GM12864 (cell line): ENCODE measurements at places on chromosomes 7 and 10.

- DNase-seq, result no peak
These were observed 896 bp upstream of the MYL7 start for GRCh38 chr7:44142028-44142427.

GRCh38 chr10:132524443-132525285, 12.9 kb upstream of the INPP5A start:
- no peak for DNase-seq

GRCh38 chr10:129653428-129653827, 186.4 kb downstream of the MGMT start:
- DNase-seq, result no peak

GRCh38 chr10:24382979-24383663, 174.2 kb downstream of the KIAA1217 start:
- no peak for DNase-seq

GRCh38 chr10:88680958-88681357, 16.7 kb downstream of the LIPF start:
- DNase-seq, result no peak

GRCh38 chr7:133641436-133641835, 388.6 kb downstream of the EXOC4 start:
- DNase-seq, result no peak

DNA sequence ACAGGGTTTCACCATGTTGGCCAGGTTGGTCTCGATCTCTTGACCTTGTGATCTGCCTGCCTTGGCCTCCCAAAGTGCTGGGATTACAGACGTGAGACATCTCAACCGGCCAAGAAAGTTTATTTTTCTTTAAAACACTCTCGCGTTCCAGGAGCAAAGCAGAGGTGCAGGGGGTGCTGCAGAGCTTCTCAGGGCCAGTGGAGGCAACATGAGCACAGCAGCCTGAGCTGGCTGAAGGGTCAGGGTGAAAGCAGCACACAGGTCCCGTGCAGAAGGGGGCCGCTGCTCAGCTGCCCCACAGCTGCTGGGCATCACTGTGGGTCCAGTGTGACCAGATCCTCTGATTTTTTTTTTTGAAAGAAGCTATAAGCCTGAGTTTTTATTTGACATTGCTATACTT, 46.1 kb downstream of the EPHB4 start:
- no peak for DNase-seq

DNA sequence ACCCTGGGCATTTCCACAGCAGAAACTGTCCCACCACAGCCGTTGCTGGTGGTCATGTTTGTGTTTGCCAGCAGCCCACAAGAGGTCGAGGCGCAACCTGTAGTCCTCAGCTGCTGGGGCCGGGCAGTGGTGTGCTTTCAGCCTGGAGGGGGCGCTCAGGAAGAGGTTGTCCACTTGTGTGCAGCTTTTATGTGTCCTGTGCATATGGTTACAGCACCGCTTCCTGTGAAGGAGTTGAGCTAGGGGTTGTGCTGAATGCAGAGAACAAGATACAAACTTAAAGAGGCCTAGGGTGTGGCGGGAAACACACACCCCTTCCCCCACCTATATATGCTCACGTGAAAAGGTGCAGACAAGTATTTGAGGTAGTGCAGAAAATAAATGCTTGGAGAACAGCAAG, 29.5 kb upstream of the PFKFB3 start:
- DNase-seq, result no peak

- peak; percentile 10 for DNase-seq
These were observed 315.2 kb downstream of the GATA3 start for GRCh38 chr10:8369666-8370065.

DNA sequence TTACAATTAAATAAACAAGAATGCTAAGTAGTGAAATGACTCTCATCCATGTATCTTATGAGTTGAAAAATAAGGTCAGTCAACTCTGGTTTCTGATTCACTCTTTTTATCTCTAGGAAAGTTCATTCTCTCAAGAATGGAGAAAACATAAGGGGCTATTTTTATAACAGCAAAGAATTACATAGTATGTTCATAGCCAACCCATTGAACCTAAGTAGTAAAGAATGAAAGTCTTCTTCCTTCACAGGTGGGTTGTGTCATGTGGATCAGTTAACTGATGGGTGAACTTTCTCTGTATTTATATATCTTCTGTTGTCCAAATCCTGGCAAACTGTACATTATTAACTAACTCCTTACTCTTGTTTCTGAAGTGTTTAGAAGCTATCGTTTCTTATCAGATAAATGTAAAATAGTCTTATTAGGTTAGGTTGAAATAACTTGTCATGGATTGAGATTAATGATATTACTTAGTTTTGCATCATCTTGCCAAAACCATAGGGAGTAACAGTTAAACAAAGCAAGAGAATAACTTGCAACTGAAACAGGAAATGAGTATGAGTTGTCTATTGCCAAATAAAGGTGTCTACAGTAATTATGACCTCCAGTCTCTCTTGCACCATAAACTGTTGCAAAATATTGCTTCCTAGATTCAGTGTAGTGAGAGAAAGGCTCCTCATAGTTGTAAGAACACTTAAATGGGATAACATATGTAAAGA, 86.8 kb downstream of the ANKRD7 start:
- DNase-seq, result no peak

DNA sequence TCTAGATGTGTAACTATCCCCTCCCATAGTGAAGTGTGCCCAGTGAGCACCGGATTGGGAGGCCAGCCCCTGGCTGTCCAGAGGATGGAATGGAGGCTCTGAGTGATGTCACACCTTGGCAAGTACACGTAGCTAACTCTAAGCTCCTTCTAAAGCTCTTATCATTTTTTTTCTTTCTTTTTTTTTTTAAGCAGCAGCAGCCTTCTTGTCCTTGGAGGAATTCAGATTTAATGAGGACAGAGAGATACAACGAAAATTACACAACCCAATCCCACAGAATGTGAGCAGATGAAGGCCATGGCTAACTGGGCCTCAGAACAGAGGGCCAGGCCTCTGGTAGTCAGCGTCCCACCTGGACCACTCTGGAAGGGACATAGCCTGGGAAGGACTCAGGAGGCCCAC, 11.3 kb downstream of the TNS3 start:
- no peak for DNase-seq

DNA sequence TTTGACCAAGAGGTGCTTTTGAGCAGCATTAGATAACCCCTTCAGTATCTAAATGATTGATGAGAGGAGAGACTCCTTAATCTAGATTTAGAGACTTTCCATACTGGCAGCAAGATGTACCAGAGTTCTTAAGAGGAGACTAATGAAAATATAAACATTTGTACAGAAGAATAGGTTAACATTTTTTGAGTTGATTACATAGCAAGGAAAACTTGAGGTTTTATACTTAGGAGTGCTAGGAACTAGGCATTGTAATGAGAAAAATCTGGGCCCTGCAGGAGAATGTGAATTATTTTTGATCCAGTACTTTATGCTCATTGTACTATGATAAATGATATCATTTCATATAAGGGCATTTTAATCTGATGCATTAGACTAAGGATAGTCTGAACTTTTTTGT, 261.7 kb downstream of the EXOC4 start:
- DNase-seq, result no peak

GRCh38 chr7:66296557-66296956, 91.4 kb downstream of the TPST1 start:
- no peak for DNase-seq

GRCh38 chr7:155591055-155591775, 44.9 kb upstream of the CNPY1 start:
- no peak for DNase-seq

DNA sequence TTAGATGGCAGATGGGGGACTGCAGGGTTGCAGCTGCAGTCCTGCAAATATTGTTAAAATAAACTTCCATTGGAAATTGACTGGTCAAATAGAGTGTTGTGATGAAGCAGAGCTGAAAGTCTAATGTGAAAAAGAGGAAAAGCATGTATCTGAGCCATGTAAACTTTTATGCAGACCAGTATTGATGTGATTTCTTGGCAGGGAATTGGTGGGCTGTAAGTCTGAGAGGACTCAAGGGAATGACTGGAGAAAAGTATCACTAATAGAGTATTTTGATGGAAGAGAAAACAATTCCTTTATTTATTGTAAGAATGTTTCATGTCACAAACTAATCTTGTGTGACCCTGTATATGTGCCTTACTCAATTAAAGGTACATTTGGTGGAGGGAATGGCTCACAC, 155.5 kb downstream of the PPP1R9A start:
- DNase-seq, result no peak

DNA sequence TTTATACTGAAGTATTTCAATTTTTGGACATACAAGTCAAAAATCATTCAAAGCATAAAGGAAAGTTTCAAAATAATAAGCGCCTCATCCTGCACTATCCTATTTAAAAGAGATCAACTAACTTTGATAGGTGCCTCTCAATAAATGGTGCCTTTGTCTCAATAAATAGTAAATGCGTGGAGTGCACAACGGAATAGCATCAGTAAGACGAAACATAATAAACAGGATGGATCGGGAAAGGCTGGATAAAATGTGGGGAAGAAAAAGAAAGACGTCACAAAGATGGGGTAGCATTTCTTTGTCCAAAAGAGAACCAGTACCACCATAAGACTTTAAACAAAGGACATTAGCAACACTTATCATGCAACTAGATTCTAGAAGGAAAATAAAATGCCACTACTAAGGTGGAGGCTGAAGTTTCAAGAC, 571 bp upstream of the PRKAR2B start:
- DNase-seq, result no peak
